ENCODE measurements at places on chromosomes 1 and 21.

- no peak for DNase-seq
Observed at GRCh38 chr1:182484531-182485257, 34.7 kb downstream of the RGSL1 start.

DNA sequence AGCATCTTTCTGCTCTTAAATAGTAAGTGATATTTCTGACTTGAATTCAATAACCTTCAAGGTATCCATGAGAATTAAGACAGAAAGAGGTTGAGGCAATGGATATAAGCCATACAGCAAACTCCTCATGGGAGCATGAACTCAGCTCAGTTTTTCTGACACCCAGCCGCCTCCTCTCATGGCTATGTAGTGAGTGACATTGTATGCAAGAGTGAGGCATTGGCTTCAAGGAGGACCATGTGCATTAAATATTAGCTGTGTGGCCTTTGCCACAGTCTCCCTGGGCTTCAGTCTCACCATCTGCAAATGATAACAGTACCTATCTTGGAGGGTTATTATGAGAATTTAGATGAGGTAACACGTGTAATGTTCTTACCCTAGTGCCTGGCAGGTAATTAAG, 23.4 kb downstream of the NIBAN1 start:
- no peak for DNase-seq

GRCh38 chr1:243378669-243379068, 122.8 kb downstream of the SDCCAG8 start:
- DNase-seq, result no peak

GRCh38 chr1:246365708-246366107, 141.4 kb downstream of the SMYD3 start:
- no peak for DNase-seq
